Esophagus mucosa (tissue), 1 donor: ENCODE measurements at places on chromosomes 5 and 9.

DNA sequence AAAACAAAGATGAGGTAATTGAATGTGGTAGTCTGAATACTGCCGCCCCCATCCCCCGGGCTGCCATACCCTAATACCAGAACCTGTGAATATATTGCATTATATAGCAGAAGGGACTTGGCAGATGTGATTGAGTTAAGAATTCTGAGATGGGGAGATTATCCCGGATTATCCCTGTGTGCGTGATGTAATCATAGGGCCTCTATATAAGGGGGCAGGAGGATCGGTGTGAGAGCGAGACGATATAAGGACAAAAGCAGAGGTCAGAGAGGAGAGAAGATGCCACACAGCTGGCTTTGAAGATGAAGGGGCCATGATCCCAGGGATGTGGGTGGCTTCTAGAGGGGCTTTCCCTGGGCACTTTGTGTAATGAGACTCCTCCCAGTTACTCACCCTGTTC lies 101.7 kb upstream of the TLE1 start:
- no peak for ATAC-seq

GRCh38 chr9:116685166-116685565 lies 1.9 kb upstream of the TRIM32 start:
- no peak for ATAC-seq

GRCh38 chr9:135716045-135716444 lies 14.1 kb downstream of the KCNT1 start:
- ATAC-seq, result no peak

DNA sequence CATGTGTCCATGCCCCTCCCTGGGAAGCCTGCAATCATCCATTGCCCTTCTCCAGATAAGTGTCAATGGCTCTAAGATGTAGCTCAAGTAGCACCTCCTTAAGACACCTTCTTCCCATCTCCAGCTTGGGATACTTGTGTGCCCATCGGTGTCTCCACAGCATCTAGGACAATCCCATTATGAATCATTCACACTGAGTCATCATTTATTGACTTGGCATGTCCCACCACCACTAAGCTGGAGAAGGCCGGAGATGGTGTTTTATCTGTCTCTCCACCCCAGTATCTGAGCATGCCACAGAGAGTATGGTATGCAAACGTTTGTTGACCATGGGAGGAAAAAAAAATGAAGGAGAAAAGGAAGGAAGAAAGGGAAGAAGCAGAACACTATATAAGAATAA lies 342.2 kb downstream of the TRIM32 start:
- ATAC-seq, result no peak

DNA sequence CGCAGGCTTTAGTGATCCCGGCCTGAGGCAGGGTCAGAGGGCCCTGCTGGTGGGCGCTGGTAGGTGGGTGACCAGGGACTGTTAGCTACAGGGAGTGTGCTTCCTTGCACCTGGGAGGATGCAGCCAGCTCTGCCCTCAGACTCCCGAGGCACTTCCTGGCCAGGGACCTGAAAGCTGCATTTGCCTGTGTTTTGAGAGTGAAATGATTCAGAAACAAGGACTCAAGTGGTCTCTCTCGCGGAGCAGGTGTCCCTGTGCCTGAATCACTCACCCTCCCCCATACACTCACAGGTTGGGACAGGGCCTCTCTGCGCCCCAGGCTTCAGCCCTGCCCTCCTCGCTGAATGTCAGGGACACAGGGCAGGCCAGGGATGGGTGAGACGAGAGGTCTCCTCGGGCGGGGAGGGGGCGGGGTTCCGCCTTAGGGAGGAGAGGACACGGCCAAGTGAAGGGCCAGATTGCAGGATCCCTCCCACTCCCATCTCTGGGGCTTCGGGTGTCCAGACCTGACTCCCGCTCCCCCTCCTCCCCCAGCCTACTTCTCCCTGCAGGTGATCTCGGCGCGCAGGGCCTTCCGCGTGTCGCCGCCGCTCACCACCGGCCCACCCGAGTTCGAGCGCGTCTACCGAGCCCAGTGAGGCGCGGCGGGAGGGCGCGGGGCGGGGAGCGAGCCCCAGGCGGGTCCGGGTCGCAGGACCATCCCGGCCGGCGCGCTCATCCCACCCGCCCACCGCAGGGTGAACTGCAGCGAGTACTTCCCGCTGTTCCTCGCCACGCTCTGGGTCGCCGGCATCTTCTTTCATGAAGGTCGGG lies 1.5 kb downstream of the LTC4S start:
- peak; percentile 32 for ATAC-seq

DNA sequence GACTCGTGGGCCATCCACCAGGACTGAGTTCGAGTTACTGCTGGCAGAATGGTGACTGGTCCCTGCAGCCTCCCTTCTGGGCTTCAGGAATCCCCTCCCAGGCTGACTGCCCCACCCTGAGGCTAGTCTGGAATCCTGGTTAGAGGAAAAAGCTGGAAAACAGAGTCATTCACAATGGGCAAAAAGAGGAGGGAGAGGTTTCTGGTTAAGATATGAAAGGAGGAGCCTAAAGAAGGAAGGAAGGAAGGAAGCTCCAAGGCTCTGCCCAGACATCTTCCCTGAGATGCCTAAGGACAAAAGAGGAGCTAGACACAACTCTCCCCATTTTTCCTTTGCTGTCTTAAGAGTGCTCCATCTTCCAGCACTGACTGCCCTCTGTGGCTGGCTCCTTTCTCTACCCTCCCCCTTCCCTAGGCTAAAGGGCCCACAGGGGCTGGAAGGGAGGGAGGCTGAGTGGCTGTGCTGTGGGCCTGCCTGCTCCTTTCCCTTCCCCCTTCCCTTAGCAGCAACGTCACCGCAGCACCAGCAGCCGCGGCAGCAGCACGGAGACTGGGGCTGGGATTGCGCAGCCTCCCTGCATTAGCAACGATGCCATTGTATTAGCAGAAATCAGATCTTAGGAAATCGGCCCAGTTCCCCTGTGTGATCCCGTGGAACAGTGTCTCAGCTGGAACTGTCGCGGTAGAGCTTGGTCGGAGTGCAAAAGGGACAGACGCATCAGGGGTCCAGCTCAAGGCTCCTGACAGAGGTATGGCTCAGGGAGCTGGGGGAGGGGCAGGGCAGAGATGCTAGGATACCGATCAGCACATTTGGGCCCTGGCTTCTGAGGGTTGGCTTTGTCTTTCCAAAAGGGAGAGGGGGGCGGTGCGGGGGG lies 48.7 kb downstream of the RUSC2 start:
- peak; percentile 60 for ATAC-seq

GRCh38 chr5:175753536-175754402 lies 95.9 kb downstream of the HRH2 start:
- ATAC-seq, result no peak

- no peak for ATAC-seq
Measured at GRCh38 chr9:129337336-129338140, 159.5 kb upstream of the IER5L start.

DNA sequence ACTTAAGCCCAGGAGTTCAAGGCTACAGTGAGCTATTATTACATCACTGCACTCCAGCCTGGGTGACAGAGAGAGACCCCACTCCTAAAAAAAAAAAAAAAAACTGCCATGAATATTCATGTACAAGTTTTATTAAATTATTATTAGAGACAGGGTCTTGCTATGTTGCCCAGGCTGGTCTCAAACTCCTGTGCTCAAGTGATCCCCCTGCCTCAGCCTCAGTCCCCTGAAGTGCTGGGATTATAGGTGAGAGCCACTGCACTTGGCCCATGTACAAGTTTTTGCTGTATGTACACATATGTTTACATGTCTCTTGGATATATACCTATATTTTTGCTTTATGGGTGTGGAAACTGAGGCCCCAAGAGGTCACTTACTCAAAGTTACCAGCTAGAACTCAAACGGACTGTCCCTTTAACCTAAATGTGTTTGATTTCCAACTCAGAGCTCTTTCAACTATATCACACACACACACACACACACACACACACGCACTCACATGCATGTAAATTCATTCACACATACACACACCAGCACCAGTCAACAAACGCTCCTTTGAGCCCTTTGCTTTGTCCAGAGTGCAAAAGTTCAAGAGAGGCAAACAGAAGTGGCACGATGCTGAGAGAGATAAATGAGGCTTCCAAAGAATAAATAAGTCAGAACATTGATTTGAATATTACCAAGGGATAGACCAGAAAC lies 42.3 kb upstream of the STRBP start:
- no peak for ATAC-seq

- no peak for ATAC-seq
Measured at GRCh38 chr5:130090569-130091270, 186.5 kb downstream of the CHSY3 start.

DNA sequence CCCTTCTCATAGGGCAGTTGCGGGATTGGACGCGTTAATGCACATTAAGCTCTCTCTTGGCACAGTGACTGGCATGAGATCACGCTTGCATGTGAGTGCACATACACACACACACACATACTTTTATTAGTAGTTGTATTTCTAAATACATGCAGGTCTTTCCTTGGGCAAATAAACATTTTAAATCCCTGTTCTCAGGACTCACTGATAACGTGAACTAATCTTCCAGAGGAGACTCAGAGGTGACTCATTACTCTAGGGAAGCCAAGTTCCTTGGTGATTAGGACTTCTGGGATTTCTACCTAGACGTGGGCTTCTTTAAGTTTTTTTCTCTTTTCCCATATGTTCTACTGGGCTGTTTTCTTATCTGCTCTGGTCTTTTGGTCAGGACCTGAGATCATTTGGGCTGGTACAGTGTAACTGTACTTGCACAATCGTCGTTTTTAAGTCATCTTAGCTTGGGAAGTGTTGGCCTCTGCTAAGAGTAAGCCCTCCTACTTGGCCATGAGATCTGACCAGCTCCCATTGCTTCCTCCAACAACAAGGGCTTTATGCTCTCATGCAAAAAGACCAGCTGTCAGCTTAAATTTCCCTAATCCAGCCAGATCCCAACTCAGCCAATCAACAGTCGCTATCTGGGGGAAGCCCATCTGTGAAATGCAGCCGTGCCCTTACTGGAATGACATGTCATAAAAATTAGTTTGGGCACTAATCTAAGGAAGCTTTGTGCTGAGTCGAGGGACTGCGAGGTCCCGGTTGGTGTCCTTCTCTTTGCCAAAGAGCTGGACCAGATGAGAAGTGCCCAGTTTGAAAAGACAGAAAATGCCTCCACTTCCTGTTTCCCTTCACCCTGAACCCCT lies 176.4 kb upstream of the ANKRD55 start:
- ATAC-seq, result peak; percentile 53

DNA sequence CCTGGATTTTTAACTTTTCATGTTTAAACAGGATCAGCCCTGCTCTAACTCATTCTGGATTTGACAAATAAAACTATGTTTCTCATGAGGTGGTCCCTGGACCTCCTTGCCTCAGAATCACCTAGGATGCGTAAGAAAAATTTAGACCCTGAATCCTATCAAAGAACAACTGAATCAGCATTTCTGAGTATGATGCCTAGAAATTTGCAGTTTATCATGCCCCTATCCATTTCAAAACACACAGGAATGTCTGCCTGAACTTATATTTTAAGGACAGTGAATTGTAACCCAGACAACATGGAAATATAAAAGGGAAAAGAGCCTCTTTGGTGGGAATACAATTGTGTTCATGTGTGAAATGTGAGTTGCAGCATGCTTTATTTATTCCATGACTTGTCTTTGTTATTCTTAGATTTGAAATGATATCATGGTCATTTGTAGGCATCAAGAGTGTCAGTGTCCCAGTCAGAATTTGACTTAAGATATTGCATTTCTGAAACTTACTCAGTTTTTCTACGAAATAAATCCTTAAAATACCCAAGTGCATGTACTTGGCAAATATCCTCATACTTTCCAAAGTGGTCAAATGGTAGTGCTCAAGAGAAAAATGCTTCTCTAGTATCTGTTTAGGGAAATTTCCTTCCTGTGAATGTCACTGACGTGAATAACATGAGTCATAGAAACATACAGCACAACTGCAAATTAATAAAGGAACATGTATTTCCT lies 144.3 kb downstream of the GIN1 start:
- ATAC-seq, result no peak

- no peak for ATAC-seq
Measured at GRCh38 chr5:63155310-63155631, 576.7 kb downstream of the LRRC70 start.

DNA sequence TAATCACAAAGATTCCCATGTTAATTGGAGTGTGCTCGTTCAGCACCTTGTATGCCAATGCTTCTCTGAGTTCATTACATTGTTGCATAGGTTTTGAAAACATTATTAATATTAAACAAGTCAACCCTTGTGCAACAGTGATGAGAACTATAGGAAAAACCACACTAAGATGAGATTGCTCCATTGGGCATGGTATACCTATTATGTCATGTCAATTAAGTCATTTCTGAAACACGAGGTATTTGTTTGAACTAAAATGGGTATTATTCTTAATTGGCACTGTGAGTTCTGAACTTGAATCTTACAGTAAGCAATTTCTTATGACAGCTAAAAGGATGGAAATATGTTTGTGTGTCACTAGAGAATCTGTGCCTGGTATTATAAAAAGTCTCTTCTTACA lies 447.7 kb downstream of the EFNA5 start:
- no peak for ATAC-seq

- no peak for ATAC-seq
Measured at GRCh38 chr9:111527347-111527746, 2.4 kb downstream of the ZNF483 start.

DNA sequence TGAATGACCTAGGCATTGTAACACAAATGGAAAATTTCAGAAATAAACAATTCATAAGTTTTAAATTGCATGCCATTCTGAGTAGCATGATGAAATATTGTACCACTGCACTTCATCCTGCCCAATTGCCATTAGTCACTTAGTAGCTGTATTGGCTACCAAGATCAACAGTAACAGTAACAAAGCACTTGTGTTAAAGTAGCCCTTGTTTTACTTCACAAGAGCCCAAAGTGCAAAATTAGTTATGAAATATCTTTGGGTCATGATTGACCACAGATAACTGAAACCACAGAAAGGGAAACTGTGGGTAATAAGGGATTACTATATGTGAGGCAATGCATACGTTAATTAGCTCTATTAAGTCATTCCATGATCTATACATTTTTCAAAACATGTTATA lies 33.3 kb upstream of the RORB start:
- ATAC-seq, result no peak

DNA sequence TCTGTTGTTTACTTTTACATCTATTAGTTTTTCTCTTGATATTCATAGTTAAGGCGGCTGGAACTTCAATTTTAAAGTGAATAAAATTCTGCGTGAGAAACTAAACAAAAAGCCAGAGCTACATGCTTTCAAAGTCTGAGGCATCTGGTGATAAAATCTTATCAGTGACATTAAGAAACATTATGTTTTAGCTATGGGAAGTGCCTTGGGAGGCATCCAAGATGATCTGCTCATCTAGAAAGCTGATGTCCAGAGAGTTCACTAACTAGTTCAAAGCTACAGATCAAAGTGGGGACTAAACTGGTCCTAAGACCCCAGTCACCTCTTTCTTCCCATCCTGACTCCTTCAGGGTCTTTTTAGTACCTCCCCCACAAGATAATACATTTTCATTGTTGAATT lies 37.2 kb downstream of the MRPS27 start:
- no peak for ATAC-seq

GRCh38 chr5:111367115-111367514 lies 142.9 kb downstream of the CAMK4 start:
- peak; percentile 69 for ATAC-seq

DNA sequence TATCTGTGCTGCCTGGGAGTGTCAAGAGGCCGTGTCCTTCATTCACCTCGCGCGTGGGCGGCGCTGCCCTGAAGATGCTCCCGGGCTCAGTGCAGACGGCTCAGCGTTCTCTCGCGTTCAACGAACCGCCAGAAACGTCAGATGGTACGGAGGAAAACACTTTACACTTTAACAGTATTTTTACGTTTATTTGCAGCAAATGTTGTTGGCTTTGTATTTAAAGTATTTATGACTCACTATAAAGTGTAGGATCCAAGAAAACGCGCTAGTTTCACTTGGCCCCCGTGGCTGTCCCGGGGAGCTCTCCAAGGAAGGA lies 544 bp upstream of the ERCC6L2 start:
- ATAC-seq, result peak; percentile 62

- ATAC-seq, result no peak
Measured at GRCh38 chr5:38465061-38465460, 91.4 kb downstream of the LIFR start.

GRCh38 chr5:22070186-22070728 lies 782.9 kb downstream of the CDH12 start:
- no peak for ATAC-seq
